ENCODE measurements at places on chromosomes 7 and 10. TPM values are rescaled to one million over a fixed set of nuclear protein-coding genes. Genes with fewer than 3 reads are reported as not detected.

- no peak overlapping the region for H3K27ac ChIP-seq
- DNase-seq: no peak
- H3K4me1 ChIP-seq: no peaks in the 10 kb centered on the region
Measured at GRCh38 chr7:36430186-36430585, 40.5 kb downstream of the ANLN start.

Gene CHN2
- 11.0 TPM for total RNA-seq

GRCh38 chr10:4333459-4333894 lies 492.5 kb upstream of the AKR1E2 start:
- no peak overlapping the region for H3K27ac ChIP-seq
- no peaks in the 10 kb centered on the region for H3K27me3 ChIP-seq
- no peak overlapping the region for H3K4me3 ChIP-seq

- no peaks in the 10 kb centered on the region for H3K27me3 ChIP-seq
- peaks cover 80% of the 10 kb centered on the region for H3K4me1 ChIP-seq
- H3K27ac ChIP-seq: peak overlapping the region; percentile 34
- H3K4me3 ChIP-seq: peak overlapping the region; percentile 30
- H3K36me3 ChIP-seq: no peaks in the 10 kb centered on the region
- DNase-seq: no peak
Measured at GRCh38 chr10:113058523-113059370, 108.7 kb downstream of the TCF7L2 start.

DNA sequence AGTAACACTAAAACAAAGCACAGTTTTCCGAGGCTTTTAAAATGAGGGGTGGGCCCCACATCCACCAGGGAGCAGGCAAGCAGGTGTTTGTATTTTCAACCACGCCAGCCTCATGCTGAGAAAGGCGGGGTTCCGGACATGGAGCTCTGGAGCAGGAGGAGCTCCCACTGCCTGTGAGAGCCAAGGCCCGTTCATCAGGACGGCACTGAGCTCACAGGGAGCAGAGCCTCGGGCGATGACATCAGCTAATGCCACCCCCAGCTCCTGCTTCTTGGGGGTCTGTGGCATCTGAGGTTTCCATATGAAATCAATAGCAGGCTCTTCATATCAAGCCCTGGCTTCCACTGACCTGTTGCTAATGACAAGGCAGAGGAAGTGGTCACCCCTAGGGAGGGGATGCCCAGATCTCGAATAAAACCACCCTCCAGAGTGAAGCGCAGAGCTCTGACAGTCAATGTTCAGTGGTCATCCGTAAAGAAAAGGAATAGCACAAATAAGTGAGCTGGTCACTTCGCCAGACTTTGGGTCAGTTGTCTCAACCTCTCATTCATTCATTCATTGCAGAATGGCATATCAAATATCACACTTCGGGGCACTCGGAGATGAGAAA lies 89.1 kb downstream of the TNS3 start:
- no peak for DNase-seq
- no peak overlapping the region for H3K4me3 ChIP-seq
- H3K36me3 ChIP-seq: no peaks in the 10 kb centered on the region
- peaks cover 33% of the 10 kb centered on the region for H3K4me1 ChIP-seq
- H3K27ac ChIP-seq: no peak overlapping the region
- no peaks in the 10 kb centered on the region for H3K27me3 ChIP-seq

Gene GALNT11
- total RNA-seq: 46.9 TPM

DNA sequence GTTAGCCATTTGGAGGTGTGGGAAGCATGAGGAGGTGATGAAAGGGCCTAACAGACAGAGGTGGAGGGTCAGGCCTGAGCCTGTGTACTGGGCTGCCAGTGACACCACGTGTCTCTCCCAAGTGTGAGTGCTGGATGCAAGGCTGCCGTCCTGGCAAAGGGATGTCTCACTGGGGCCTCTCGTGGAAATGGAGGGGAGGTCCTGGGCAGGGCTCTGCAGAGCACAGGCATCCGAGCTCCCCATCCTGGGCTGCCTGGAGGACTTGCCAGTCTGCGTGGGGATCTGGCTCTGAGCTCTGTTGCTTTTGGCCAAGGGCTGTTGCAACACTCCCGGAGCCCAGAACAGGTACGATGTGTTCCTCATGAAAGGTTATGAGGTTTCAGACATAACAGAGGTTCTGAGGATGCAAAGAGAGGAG lies 77.3 kb downstream of the GRK5 start:
- peaks cover 88% of the 10 kb centered on the region for H3K4me1 ChIP-seq
- H3K27me3 ChIP-seq: no peaks in the 10 kb centered on the region
- H3K4me3 ChIP-seq: no peak overlapping the region
- H3K36me3 ChIP-seq: no peaks in the 10 kb centered on the region

Gene OR2A7
- total RNA-seq: 7.4 TPM

DNA sequence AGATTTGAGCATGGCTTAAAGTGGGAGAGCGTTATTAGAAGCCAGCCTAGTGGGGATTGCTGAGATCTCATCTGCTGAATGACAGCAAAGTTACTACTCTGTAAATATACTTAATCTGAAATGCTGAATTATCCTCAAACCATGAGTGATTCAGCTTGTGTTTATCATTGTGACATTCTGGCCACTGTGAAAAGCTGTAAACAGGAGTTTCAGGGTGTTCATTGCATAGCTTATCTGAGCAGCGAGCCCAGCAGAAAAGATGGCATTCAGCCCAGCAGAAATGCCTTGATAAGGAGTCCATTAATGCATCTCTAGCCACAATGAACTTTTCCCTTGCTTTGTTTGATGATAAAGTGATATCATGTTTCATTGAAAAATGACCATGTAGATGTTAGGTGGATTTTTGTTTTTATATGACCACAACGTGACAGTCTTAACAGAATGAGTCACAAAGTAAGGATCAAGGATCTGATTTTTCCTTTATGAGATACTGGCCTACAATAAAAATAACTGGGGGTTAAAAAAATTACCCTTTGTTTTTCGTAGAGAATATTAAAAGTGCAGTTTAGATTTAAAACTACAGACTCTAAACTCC lies 7.8 kb downstream of the TES start:
- no peak for DNase-seq
- H3K4me3 ChIP-seq: peak overlapping the region; percentile 21
- H3K4me1 ChIP-seq: peaks cover 55% of the 10 kb centered on the region
- no peaks in the 10 kb centered on the region for H3K27me3 ChIP-seq
- no peaks in the 10 kb centered on the region for H3K36me3 ChIP-seq

- no peaks in the 10 kb centered on the region for H3K27me3 ChIP-seq
- H3K36me3 ChIP-seq: no peaks in the 10 kb centered on the region
- no peak overlapping the region for H3K27ac ChIP-seq
- DNase-seq: no peak
Measured at GRCh38 chr10:97199152-97199551, 13.4 kb upstream of the SLIT1 start.
